Cerebellum (tissue), 4 donors: ENCODE measurements at places on chromosomes 2 and 18. TPM values are rescaled to one million over a fixed set of nuclear protein-coding genes. Genes with fewer than 3 reads are reported as not detected.

The SLC38A11 gene
- 4.4 TPM for total RNA-seq

- no peak for DNase-seq
Measured at GRCh38 chr18:8526332-8526731, 82.9 kb upstream of the RAB12 start.

GRCh38 chr2:13002536-13003331 is 286.0 kb downstream of the TRIB2 start:
- no peak for DNase-seq

DNA sequence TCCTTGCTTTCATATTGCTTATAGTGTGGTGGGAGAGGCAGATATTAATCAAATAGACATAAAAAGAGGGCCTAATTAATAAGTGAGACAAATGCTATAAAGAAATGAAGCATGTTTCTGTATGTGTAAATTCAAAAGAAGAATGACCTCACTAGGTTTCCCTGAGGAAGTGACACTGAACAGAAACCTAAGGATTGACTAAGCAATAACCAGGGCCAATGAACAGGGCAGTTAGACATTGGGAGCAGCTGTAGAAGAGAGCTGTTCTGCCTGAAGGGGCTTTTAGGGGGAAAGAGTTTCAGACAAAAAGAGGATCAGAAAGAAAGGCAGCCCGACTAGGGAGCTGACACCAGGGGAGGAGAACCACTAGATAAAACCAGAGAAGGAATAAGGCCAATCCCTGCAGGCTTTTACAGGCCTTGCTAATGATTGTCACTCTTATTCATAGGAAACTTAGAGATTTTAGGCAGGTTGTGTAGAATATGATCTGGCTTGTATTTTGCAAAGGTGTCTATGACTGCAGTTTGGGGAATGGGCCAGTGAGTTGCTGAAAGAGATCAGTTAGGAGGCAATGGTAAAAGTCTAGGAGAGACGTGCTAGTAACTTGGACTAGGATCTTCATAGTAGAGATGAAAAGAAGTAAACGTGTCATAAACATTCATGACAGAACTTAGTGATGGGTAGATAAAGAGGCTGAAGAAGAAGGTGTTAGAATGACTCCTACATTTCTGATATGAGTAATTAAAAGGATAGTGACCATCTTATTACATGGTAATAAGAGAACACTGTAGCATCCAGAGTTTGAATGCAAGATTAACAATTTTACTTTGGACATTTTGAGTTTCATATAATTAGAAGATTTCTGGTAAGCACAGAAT is 26.8 kb upstream of the NABP1 start:
- DNase-seq: no peak

DNA sequence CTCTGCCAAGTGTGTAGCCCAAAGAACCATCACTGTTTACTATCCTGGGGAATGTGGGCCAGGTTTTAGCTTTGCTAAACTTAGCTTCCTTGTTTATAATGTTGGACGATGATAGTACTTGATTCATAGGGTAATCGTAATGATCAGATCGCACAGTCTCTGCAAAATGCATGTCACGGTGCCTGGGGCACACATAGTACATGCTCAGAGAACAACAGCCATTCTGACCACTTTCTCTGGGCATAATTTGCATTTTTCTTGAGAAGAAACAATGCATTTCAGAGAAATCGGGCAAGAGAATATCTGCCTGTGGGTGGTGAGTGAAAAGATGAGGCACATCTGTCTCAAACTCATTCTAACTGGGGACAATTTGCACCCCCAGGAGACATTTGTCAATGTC is 16.3 kb downstream of the ACKR3 start:
- DNase-seq: no peak

- DNase-seq: no peak
Measured at GRCh38 chr2:59256290-59256689, 1015.2 kb upstream of the FANCL start.

The CYS1 gene
- 0.45 TPM for total RNA-seq

GRCh38 chr2:54076586-54076985 is 38.8 kb upstream of the ACYP2 start:
- no peak for DNase-seq

The PTCD3 gene
- total RNA-seq: 124 TPM

- no peak for DNase-seq
Measured at GRCh38 chr2:38484957-38485356, 107.9 kb upstream of the ATL2 start.
